Effector memory CD4-positive, alpha-beta T cell (primary cell): ENCODE measurements at places on chromosomes 5 and 9.

DNA sequence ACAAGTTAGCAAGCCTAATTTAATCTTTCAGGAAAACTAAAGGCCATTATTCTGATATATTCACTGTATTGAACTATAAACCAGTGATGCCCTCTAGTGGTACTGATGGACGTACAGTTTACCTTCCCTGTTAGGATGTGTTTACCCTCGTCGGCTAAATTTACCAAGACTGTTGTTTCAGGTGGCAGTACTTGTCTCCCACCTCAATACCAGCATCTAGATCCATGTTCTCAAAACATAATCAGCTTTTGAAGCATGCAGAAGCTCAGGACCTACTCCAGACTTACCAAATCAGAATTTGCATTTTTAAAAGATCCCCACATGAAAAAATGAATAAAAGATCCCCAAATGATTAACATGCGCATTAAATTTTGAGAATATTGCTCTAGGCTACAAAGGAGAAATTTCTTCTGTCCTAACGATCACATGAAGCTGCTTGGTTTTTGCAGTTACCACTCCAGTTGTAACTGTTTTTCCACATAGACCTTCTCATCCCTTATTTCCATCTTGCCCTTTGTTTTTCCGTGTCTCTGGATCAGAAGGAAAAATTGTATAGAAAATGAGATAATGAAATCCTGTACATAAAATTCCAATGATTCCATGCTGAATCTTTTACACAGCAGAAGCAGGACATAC, 3.2 kb upstream of the BAAT start:
- H3K4me3 ChIP-seq = no peak overlapping the region
- no peak overlapping the region for H3K27ac ChIP-seq
- peaks cover 16% of the 10 kb centered on the region for H3K36me3 ChIP-seq
- no peak for DNase-seq
- H3K4me1 ChIP-seq = no peaks in the 10 kb centered on the region

GRCh38 chr9:2857564-2858198, 13.8 kb upstream of the PUM3 start:
- peaks cover 3% of the 10 kb centered on the region for H3K27me3 ChIP-seq
- no peak for DNase-seq
- no peak overlapping the region for H3K27ac ChIP-seq

- H3K27ac ChIP-seq = no peak overlapping the region
- H3K4me3 ChIP-seq = no peak overlapping the region
- no peaks in the 10 kb centered on the region for H3K36me3 ChIP-seq
- DNase-seq = no peak
- peaks cover 4% of the 10 kb centered on the region for H3K27me3 ChIP-seq
- no peaks in the 10 kb centered on the region for H3K4me1 ChIP-seq
Observed at GRCh38 chr5:6790346-6790865, 77.2 kb downstream of the TENT4A start.

GRCh38 chr5:156142867-156143266, 184.1 kb upstream of the SGCD start:
- H3K4me3 ChIP-seq = no peak overlapping the region
- H3K36me3 ChIP-seq = no peaks in the 10 kb centered on the region
- no peaks in the 10 kb centered on the region for H3K27me3 ChIP-seq
- no peaks in the 10 kb centered on the region for H3K4me1 ChIP-seq
- DNase-seq = no peak

DNA sequence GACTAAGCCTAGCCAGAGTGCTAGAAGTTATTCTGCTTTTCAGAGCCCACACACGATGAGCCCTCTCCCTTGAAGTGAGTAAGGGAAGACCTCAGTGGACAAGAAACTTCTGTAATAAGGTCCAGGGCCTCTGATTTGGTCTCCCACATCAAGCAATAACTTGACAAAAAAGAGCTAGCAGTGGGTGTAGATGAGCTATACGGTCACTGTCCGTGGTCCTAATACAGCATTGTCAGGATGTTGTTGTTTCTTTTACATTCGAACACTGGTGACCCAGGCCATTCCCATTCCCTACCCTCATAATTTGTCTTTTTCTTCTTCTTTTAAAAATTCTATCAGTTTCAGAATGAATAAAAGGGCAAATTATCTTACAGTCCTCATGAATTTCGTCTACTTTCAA, 5.2 kb downstream of the PCSK1 start:
- no peak for DNase-seq
- H3K4me1 ChIP-seq = no peaks in the 10 kb centered on the region
- no peak overlapping the region for H3K4me3 ChIP-seq
- H3K27ac ChIP-seq = no peak overlapping the region
- peaks cover 20% of the 10 kb centered on the region for H3K27me3 ChIP-seq

GRCh38 chr5:125160787-125161502, 414.5 kb upstream of the ZNF608 start:
- no peak overlapping the region for H3K27ac ChIP-seq
- H3K4me1 ChIP-seq = no peaks in the 10 kb centered on the region
- H3K27me3 ChIP-seq = no peaks in the 10 kb centered on the region
- H3K4me3 ChIP-seq = no peak overlapping the region

DNA sequence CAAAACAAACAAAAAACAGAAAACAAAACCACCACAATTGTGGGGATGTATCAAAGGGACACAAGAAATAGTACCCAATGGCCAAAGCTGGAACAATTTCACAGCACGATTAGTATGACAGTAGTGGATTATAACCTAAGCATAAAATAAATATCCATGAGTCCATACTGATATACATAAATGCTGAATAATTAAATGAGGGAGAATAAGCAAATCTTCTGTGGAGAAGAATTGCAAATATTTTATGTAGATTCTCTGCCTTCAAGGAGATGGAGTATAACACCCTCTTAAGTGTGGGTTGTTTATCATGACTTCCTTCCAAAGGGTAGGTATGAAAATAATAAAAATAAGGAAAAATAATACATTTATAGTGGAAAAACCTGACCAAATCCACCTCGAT, 325.4 kb downstream of the PDE4D start:
- H3K4me3 ChIP-seq = no peak overlapping the region
- no peak for DNase-seq
- no peaks in the 10 kb centered on the region for H3K27me3 ChIP-seq
- H3K4me1 ChIP-seq = no peaks in the 10 kb centered on the region
- H3K36me3 ChIP-seq = no peaks in the 10 kb centered on the region
- no peak overlapping the region for H3K27ac ChIP-seq

DNA sequence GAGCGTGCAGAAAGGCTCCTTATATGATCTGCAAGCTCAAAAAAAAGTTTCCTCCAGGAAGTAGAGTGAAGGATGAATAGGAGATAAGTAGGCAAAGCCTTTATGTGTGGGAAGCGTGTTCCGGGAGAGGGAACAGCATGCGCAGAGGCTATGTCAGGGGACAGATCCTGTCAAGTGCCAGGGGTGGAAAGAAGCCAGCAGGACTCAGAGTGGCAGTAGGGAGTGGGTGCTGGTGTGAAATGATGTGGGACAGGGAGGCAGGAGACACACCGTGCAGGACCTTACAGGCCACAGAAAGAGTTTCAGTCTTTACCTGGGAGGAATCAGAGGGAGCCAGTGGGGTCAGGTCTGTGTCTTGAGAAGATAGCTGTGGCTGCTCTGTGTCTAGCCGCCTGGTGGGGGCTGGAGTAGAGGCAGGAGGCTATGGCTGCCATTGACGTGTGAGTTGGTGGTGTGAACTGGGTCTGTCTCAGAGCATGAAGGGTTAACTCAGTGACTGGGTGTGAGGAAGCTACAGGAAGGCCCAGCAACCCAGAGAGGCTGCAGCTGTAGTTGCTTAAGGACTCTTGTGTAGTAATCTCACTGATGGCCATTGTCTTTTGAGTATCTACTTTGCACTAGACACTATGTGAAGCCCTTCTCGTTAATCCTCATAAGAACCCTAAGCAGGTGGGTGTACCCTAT, 71.3 kb downstream of the PPARGC1B start:
- no peak overlapping the region for H3K4me3 ChIP-seq
- H3K27ac ChIP-seq = no peak overlapping the region
- H3K4me1 ChIP-seq = no peaks in the 10 kb centered on the region
- DNase-seq = no peak
- no peaks in the 10 kb centered on the region for H3K36me3 ChIP-seq

DNA sequence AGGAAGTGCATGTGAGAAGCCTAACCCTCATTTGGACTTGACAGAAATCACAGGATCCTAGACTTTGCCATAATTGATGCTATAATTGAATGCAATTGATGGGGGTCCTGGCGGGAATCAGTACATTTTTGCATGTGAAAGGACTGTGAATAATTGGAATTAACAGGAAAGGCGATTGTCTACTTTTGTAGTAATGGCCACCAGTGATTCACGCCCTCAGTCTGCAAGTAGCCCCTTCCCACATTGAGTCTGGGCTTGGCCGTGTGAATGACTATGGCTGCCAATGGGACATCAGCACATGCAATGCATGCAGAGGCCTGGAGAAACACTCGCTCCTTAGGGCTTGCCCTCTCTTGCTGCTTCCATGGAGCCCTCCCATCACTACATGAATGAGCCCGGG, 107.8 kb upstream of the OSMR start:
- H3K27ac ChIP-seq = no peak overlapping the region
- no peaks in the 10 kb centered on the region for H3K4me1 ChIP-seq
- H3K36me3 ChIP-seq = no peaks in the 10 kb centered on the region
- no peaks in the 10 kb centered on the region for H3K27me3 ChIP-seq

DNA sequence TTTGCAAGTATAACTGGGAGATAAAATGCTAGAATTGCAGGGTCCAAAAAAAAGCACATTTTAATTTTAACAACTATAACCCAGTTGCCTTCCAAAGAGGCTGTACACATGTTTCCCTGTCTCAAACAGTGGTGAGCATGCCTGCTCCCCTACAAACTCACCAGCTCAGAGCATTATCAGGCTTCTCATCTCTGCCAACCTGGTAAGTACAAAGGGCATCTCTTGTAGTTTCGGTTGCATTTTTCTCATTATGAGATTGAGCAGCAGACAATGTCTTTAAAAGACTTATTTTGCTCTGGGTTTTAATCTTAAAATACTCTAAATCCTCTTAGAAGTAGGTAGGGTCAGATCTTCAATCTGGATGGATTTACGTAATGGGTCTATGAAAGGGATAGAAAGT, 107.1 kb upstream of the MSX2 start:
- H3K27ac ChIP-seq = no peak overlapping the region
- no peaks in the 10 kb centered on the region for H3K4me1 ChIP-seq
- H3K27me3 ChIP-seq = no peaks in the 10 kb centered on the region
- no peak overlapping the region for H3K4me3 ChIP-seq

DNA sequence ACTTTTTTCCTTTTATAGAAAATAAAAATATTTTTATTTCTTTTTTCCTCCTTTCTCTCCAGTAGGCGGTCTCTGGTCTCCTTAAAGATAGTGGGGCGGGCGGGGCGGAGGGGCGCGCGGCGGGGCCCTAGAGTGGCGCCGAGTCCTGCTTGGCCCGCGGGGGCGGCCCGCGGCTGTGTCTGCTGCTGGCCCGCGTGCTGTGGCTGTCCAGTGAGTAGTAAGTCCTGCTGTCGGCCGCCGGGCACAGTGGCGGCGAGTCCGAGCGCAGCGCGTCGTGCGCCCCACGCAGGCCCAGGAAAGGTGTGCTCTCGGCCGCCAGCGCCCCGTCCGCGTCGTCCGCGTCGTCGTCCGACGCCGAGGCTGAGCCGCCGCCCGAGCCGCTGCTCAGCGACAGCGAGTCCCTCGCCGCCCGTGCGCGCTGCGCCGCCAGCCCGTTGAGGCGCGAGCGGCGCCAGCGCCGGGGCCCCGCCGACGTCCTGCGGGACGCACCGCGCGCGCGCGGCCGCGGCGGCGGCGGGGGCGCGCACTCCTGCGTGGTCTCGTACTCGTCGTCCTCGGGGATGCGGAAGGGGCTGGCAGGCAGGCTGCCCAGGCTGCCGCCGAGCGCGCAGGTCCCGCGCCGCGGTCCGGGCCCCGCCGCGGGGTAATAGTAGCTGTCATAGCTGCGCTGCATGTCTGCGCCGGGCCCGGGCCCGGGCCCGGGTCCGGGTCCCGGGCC, 52.3 kb downstream of the PSD2 start:
- peak; percentile 63 for DNase-seq
- H3K27me3 ChIP-seq = peaks cover 3% of the 10 kb centered on the region
- peak overlapping the region; percentile 69 for H3K27ac ChIP-seq
- no peaks in the 10 kb centered on the region for H3K36me3 ChIP-seq
- peak overlapping the region; percentile 62 for H3K4me3 ChIP-seq

- no peaks in the 10 kb centered on the region for H3K4me1 ChIP-seq
- DNase-seq = no peak
- no peak overlapping the region for H3K4me3 ChIP-seq
Observed at GRCh38 chr9:10366171-10366779, 246.5 kb downstream of the PTPRD start.

DNA sequence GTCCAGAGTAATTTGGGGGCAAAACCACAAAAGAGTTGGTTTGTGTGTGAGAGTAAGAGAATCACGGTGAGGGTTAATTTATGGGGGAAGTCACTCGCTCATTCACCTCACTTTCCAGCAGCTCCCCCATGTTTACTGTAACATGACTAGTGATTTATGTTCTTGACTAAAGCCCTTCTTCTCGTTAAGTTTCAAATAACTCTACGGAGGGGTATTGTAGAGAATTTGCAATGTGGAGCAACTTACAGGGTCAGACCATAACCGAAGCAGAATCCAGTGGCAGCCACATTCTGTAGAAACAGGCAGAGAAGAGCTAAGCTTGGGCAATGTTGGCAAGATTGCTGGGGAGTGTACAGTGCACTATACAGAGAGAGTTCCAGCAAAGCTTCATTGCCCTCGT, 760.6 kb downstream of the IRX1 start:
- no peak overlapping the region for H3K4me3 ChIP-seq
- H3K36me3 ChIP-seq = no peaks in the 10 kb centered on the region
- H3K27ac ChIP-seq = no peak overlapping the region
- no peaks in the 10 kb centered on the region for H3K27me3 ChIP-seq
- no peak for DNase-seq

- no peaks in the 10 kb centered on the region for H3K36me3 ChIP-seq
- no peak overlapping the region for H3K27ac ChIP-seq
- H3K4me1 ChIP-seq = peaks cover 72% of the 10 kb centered on the region
Observed at GRCh38 chr5:35828082-35828598, 28.6 kb upstream of the IL7R start.

DNA sequence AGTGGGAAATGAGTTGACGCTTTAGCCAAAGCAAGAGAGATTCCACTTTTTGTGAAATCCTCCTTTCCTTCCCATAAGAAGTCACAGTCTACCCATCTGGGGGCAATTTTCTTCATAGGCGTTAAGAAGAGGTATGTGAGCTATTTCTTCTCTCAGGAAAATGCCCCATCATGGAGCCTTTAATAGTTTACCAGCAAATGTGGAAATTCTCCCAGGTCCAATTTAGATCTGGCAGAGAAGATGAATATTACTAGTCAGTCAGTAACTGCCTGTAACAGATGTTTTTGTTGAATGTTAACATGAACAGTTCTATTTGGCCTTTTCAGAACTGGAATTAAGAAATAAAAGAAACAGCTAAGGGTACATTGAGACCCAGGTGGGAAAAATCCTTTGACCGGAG, 156.4 kb upstream of the RFX3 start:
- H3K27ac ChIP-seq = no peak overlapping the region
- H3K4me3 ChIP-seq = no peak overlapping the region
- H3K27me3 ChIP-seq = no peaks in the 10 kb centered on the region
- no peaks in the 10 kb centered on the region for H3K36me3 ChIP-seq
- no peaks in the 10 kb centered on the region for H3K4me1 ChIP-seq

GRCh38 chr5:113053511-113053995, 77.0 kb downstream of the DCP2 start:
- H3K4me1 ChIP-seq = no peaks in the 10 kb centered on the region
- DNase-seq = no peak
- H3K27me3 ChIP-seq = no peaks in the 10 kb centered on the region

- DNase-seq = no peak
- no peaks in the 10 kb centered on the region for H3K4me1 ChIP-seq
- no peak overlapping the region for H3K4me3 ChIP-seq
- no peaks in the 10 kb centered on the region for H3K36me3 ChIP-seq
Observed at GRCh38 chr5:114319821-114320220, 42.0 kb upstream of the KCNN2 start.
